ENCODE measurements at places on chromosomes 4 and X.

DNA sequence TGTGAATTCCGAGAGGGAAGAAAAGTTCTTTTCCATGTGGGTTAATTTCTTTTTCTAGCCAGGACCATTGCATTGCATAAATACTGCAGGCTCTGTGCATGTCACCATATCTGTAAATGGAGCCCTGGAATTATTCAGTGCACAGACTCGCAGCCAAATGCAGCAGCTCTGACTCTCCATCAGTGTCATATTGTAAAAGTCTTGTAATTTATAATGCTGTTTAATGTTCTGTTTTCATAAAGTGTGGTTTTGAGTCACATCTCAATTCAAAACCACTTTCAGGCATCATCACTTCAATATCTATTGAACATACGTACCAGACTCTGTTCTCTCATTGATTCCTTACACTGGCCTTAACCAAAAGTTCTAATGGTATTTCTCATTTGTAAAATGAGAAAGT lies 193.9 kb upstream of the RPL34 start:
- DNase-seq = no peak

DNA sequence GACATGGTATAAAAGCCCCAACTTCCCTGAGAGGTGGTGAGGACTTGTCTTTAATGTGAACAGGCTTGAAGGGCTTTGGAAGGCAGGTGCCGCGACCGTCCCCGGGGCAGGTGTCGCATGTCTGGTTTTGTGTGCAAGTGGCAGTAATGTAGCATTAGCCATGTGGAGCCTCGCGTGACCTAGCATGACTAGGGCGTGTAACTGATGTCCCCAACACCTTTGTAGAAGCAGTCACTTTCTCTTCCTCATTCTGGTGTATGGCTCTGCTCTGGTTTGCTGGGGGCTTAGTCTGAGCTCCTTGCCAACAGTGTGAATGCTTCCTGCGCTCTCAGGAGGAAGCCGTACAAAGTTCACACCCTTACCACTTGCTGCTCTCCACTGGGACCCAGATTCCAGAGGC lies 145.7 kb downstream of the AMMECR1 start:
- DNase-seq = no peak

DNA sequence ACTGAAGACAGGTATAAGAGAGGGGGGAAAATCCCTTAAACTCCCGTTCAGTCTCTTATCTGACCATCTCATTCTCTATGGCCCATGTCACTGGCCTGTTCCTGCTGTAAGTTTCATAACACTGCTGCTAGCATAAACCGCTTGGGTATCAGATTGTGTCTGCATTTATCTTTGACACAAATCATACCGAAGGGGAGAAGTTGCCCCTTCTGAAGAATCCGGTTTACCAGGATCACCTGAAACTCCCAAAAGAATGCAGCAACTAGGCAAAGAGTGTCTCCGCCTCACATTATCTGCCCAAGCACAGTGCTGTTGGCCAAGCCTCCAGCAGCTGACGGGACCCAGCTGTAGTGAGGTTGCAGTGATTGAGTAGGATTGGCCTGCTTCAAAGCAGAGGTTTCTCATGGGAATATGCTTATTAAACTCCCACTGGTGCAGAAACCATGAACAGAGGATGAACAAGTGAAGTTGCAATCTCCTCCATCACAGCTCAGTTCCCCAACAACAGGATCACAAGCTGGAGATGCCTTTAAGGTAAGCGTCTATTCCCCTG lies 71.3 kb upstream of the PUDP start:
- no peak for DNase-seq

- DNase-seq = no peak
These were observed 5.3 kb downstream of the MYL5 start for GRCh38 chr4:679629-680028.

DNA sequence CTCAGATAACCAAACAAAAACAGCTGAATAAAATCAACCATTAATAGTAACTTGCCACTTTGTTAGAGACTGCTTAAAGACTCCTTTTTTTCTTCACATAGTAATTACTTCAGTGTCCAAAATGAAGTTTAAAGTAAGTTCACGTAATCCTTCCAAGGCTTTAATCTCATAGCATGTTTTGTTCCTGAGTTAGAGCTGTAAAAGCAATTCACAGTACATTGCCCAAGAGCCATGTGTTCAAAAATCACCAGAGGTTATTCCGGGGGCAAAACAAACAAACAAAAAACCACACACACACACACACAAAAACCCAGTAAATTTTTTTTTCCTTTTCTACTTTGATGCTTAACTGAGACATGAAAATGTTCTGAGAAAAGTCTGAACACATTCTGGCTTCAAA lies 6.1 kb downstream of the GPR82 start:
- DNase-seq = no peak

DNA sequence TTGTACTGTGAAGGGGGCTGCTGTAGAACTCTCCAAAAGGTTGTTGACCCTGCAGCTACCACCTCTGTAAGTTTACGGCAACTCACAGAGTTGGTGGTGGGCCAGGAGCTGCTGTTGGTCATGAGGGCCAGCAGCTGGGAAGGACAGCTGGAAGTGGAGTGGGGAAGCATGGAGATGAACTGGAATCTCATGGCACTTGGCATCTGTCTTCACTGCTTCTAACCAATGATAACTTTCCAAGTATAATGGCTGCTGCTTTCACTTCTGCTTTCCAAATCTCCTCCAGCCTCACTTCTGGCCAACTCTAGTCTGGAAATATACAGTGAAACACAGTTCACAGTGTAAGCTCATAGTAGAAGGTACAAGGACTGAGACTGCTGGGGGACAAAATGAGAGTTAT lies 126.5 kb upstream of the INTU start:
- no peak for DNase-seq

DNA sequence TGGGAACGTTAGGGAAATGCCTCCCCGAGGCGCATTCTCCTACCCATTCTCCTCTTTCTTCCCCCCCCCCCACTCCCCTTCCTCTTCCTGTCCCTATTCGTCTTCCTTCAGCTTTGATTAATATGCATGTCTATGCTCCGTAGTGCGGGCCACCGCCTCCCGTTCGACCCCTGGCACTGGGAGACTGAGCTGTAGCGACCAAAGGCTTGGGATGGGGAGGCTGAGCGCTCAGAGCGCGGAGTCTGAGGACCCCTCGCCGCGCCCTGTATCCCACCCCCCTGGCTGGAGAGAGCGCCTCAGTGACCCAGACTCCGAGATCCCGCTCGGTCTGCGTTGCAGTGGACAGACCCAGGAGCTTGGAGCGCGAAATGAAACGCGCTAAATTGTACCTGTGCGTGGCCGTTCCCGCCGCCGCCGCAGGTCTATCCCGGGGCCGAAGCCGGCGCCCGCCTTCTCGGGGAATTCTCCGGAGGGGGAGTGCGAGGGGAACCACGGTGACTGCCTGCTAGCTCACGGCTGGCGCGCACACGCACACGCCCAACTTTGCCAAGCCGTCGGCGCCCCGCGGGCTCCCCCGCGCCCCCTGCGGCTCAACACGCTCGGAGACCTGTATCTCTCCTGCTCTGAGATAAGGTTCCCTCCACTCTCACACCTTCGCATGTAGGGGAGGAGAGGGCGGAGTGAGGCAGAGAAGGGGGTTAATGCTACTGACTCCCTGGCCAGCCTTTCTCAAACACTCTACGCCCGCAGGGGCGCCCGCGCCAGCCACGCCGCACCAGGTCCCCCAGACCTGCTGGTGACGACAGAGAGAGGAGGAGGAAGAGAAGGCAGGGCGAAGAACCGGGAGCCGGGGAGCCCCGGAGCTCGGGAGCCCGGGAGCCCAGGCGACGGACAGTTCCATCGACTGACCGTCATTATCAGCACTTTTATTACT lies 1.5 kb upstream of the PTCHD1 start:
- DNase-seq = no peak

- DNase-seq = no peak
These were observed 1.6 kb downstream of the SCARB2 start for GRCh38 chr4:76211769-76212708.

DNA sequence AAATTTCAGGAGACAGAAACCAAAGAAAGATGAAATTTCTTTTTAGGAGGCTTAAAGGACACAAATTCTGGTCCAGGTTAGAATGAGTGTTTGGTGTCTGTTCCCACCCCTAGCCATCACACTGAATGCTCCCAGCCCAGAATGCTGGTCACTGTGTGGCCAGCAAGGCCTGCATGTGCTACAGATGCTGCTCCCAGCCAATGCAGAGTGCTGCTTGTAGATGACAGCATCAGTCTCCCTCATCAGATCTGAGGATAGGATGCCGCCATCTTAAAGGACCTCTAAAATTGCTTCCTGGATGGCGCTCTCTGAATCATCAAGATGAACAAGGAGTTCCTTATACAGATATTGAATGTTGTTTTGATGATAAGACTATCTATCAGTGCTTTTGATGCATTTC lies 17.9 kb upstream of the UBA6 start:
- DNase-seq = no peak

- DNase-seq = no peak
These were observed 680.0 kb downstream of the TRIML1 start for GRCh38 chr4:188819233-188819632.

GRCh38 chr4:140277576-140277975 lies 95.9 kb upstream of the SCOC start:
- no peak for DNase-seq
